Aorta (tissue), 5 donors: ENCODE measurements at places on chromosomes 5 and 9. TPM values are rescaled to one million over a fixed set of nuclear protein-coding genes. Genes with fewer than 3 reads are reported as not detected.

Gene PRR16
- 10.5 TPM for total RNA-seq

- DNase-seq, result no peak
Measured at GRCh38 chr9:34318163-34318790, 10.8 kb downstream of the KIF24 start.

Gene ANKRD18B
- not detected for total RNA-seq

- no peak for DNase-seq
Measured at GRCh38 chr5:66057239-66057638, 86.9 kb upstream of the SREK1 start.

Gene PRSS3
- not detected for total RNA-seq

DNA sequence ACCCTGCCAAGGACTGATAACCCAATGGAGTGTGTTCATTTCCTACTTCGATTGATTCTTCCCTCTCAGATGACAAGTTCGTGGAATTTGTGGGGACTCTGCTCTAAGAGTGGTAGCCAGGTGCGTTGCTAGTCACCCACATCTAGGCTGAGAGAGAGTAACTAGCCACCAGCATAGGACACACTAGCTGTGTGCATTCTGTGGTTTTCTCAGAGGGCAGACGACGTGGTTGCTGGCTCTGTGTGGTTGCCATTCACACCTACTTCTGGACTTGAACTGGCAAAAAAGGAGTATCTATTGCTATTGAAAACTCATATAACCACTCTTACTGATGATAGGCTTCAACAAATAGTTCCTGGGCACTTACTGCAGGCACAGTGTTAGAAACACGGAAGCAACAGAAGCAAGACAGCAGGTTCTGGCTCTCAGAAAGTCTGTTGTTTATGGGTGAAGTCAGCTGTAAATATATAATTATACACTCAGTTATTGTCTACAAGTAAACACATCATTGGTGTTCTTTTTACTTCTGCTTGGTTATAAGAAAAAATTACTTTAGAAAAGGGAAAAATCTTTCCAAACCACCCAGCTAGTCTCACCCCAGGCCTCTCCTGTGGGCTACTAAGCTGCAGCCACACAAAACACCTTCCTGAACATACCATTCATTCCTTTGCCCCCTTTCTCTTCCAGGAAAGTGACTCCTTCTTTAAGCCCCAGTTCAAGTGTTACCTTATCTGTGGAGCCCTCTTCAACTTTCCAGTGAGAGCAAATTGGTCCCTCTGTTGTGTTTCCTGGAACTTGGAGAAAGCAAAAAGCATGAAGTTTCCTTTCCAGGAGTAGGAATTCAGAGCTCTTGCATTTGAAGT, 151.1 kb upstream of the HAPLN1 start:
- no peak for DNase-seq

- DNase-seq, result no peak
Measured at GRCh38 chr5:133701871-133702270, 89.5 kb upstream of the FSTL4 start.

Gene DMRT3
- total RNA-seq, result 0.26 TPM

DNA sequence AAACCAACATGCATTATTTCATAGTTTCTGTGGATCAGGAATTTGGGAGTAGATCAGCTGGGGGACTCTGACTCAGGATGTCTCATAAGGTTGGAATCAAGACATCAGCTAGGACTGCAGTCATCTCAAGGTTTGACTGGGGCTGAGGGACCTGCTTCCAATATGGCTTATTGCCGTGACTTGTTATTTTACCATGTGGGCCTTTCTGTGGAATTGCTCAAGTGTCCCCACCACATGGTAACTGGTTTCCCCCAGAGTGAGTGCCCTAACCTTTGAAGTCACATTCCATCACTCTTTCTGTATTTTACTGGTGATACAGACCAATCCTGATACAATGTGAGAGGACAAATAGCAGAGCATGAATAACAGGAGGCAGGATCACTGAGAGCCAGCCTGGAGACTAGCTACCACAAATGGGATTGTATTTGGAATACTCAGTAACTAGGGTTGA, 70.2 kb upstream of the ELL2 start:
- no peak for DNase-seq

Gene IER5L
- 28.3 TPM for total RNA-seq

GRCh38 chr5:178467568-178468195, 122.5 kb downstream of the COL23A1 start:
- peak; percentile 78 for DNase-seq
